GM23248 (cell line): ENCODE measurements at places on chromosomes 3 and 15.
A peak's percentile ranks its signal among the peaks of the same experiment; 100 is the strongest.

DNA sequence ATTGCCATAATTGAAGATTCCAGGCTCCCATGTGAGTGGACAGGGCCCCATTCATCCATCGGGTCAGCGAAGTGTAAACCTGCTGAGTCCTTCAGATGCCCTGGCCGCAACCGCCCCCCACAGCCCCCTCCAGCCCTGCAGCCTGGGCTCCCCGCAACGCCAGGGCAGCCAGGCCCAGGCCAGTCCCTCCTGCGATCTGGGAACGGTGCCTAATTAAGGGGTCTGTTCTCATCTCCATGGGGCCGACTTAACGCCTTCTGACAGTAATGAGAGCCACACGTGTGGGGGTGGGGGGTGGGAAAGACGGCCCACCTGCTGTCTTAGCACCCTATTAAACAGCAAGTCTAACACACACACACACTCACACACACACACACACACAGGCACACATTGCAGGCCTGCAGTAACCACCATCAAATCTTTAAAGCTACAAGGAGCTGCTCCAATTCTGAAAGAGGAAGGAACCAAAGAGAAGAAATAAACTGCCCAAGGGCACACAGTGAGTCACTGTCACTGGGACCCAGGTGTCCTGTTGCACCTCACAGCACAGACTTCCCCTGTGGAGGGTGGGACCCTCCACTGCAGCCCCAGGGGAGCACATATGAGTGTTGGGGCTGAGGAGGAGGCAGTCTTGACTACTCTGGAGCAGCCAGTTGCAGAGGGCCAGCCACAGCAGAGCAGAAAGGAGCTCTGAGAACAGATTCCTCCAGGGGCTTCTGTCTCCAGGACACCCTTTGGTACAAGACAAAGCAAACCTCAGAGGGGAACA lies 31.8 kb upstream of the HES1 start:
- no peak for DNase-seq

GRCh38 chr3:126340081-126340511 lies 17.1 kb downstream of the KLF15 start:
- DNase-seq: peak; percentile 85

GRCh38 chr3:57949344-57949743 lies 58.9 kb upstream of the FLNB start:
- DNase-seq: no peak

GRCh38 chr15:70892912-70893560 lies 410 bp downstream of the LRRC49 start:
- peak; percentile 86 for DNase-seq

- no peak for DNase-seq
Measured at GRCh38 chr3:197050511-197050910, 20.9 kb upstream of the MELTF start.

- DNase-seq: peak; percentile 69
Measured at GRCh38 chr15:74336061-74337005, 31.1 kb downstream of the CYP11A1 start.

GRCh38 chr3:160545504-160545871 lies 19.9 kb downstream of the KPNA4 start:
- DNase-seq: no peak

- no peak for DNase-seq
Measured at GRCh38 chr3:126358816-126359181, 1.6 kb upstream of the KLF15 start.

DNA sequence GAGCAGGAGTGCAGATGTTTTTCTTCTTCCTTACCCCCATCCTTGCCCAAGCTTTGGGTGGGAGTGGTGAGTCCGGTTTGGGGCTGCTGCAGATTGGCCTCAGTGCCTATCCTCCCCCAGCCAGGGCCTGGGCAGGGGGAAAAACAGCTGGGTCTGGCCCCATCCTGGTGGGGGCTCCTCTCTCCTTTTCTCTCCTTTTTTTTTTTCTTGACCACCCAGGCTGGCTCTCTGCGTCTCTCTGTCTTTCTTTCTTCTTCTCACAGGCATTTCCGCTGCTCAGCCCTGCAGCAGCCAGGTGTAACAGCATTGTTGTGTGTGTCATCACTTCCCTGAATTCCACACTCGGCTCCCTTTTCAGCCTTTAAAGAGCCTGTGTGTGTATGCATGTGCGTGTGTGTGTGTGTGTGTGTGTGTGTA lies 2.0 kb downstream of the FOXL2NB start:
- no peak for DNase-seq

- peak; percentile 14 for DNase-seq
Measured at GRCh38 chr3:101988596-101988995, 139.3 kb downstream of the NFKBIZ start.

DNA sequence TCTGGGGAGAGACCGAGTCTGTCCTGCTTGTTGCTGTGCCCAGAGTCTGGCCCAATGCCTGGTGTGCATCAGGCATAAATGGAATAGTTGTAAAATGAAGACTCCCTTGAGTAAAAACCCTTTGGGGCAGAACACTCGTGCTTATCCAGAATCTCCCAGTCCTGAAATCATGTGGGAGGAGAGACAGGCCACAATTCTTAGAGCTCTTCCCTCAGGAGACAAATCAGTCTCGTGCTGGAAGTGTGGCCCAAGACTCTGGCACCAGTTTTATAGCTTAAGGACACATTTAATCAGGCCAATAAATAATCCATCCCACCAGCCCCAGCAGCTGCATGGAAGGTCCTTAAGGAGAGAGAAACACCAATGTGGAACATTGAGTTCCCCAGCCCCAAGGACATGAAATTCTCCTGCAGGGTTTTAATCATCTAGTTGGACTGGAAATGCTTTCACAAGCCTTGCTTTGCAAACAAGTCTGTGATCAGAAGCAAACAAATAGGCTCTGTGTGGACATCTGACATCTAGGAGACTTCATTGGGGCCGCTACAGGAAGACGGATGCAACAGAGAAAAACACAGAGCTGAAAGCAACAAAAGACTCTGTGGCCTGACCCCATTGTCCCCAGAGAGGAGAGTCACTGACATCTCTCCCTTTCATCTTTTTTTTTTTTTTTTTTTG lies 70.4 kb downstream of the LSM3 start:
- peak; percentile 32 for DNase-seq

DNA sequence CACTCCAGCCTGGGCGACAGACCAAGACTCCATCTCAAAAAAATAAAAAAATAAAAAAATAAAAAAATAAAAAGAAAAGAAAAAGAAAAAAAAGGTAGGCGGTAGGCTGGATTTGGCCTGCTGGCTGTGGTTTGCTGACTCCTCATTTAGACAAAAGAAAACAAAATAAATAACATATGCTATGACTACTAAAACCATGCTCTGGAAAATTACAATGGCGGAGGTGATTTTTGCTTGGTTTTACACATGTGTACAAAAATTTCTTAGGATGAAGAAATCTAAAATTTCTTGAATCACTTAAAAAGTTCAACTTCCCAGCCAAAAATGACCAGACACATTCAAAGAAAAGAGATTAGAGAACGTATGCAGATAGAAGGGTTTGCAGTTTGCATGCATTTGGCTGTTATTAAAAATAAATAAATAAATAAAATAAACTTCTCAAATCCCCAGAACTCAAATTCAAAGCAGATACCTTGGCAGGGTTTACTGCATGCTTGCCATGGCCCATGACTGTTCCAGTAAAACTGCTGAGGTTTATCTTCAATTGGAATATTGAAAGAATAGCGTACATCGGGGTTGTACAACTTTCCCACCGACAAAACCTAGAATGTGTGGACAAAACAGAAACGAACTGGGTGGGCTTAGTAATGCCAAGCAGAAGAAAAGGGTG lies 65.9 kb downstream of the ADAMTS9 start:
- DNase-seq: peak; percentile 33

GRCh38 chr3:65831733-65832425 lies 206.8 kb downstream of the MAGI1 start:
- peak; percentile 90 for DNase-seq

DNA sequence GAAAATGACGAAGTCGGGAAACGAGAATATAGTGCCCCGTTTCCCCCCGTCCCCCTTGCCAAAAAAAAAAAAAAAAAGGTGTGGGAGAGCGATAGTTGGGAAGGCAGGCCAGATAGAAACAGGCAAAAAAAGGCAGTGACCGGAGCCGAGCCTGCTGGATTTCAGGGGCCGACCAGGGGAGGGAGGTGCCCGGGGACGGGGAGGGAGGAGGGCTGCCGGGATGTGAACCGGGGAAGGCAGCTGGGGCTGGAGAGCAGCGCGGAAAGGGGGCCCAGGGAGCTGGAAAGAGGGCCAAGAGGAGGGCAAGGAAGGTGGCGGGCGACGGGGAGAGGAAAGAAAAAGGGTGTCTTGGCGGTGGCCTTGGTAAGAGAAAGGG lies 837 bp downstream of the LRRN1 start:
- no peak for DNase-seq

- no peak for DNase-seq
Measured at GRCh38 chr3:7332696-7333095, 471.8 kb downstream of the GRM7 start.

GRCh38 chr3:67689806-67690205 lies 35.4 kb upstream of the SUCLG2 start:
- DNase-seq: no peak

GRCh38 chr15:80654299-80654698 lies 40.8 kb upstream of the ABHD17C start:
- no peak for DNase-seq

- no peak for DNase-seq
Measured at GRCh38 chr3:73734211-73735089, 109.7 kb upstream of the PDZRN3 start.

DNA sequence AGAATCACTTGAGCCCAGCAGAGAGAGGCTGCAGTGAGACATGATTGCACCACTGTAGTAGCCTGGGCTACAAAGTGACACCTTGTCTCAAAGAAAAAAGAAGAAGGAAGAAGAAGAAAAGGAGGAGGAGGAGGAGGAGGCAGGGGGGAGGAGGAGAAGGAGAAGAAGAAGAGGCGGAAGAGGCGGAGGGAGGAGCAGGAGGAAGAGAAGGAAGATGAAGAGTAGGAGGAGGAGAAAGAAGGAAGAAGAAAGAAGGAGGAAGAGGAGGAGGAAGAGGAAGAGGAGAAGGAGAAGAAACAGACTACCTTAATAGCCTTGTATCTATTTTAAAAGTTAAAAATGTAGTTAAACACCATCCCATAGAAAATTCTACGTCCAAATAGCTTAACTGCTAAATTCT lies 19.1 kb upstream of the ARF4 start:
- no peak for DNase-seq

GRCh38 chr3:151318313-151318712 lies 1.7 kb upstream of the GPR87 start:
- peak; percentile 24 for DNase-seq

DNA sequence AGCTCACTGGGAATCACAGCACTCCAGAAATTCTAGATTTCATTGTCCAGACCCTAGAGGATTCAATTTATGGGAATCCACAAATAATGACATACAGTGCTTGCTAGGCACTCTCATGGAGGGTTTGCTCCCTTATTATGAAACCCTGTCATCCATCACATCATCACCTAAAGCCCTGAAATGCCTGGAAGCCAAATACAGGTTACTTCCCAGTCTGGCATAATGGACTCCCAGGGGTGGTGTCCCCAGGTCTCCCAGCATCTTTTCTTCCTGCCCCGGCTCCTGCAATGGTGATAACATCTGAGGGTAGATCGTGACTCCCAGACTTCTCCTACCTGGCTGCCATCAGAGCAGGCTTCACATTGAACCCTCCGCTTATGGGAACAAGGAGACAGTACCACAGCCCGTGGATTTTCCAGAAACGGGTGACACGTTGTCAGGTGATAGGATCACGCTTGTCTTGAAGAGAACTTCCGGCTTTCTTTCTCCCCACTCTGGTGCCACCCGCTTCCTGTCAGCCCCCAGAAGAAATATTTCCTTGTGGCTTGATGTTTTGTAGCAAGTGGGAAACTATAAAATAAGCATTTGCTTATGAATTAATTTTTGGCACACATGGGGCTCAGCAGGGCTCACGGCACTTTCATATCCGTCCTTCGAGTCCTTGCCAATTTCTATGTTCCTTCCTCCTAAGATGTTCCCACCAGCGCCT lies 238.7 kb upstream of the BHLHE40 start:
- DNase-seq: no peak

- DNase-seq: no peak
Measured at GRCh38 chr15:100026041-100026440, 292.8 kb upstream of the LYSMD4 start.
